Germinal center (tissue), 1 donor: ENCODE measurements at places on chromosomes 12 and 14.
A peak's percentile ranks its signal among the peaks of the same experiment; 100 is the strongest.

DNA sequence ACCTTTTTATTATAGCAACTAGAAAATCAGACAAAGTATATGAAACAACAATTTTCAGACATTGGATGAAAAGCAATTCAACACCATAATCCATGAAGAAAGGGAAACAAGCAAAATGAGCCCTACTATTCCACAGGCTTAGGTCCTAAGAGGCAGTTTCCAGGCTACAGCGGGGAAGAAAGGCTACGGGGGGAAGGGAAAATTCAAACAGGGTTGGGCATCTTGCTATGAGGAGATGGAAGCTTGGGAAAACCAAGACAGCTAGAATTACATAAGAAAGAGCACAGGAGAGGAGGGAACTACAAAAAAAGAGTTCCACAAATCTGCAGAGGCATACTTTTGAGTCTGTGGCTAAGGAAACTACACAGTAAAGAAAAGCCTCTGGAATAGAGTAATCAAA is 356.0 kb upstream of the CLEC14A start:
- DNase-seq = no peak

DNA sequence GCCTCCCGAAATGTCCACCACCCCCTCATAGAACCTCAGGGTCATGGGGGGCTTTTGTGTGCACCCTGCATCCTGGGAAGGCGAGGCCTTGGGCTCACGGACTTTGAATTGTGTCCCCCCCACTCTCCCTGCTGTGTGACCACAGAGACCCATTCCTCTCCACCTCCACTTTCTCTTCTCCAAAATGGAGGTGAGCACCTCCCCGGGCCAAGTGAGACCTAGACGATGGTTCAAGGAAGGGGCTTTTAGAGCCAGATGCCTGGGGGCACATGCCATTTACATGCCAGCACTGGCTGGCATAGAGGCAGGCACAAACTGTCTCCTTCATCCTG is 33.5 kb downstream of the CYP46A1 start:
- no peak for DNase-seq

DNA sequence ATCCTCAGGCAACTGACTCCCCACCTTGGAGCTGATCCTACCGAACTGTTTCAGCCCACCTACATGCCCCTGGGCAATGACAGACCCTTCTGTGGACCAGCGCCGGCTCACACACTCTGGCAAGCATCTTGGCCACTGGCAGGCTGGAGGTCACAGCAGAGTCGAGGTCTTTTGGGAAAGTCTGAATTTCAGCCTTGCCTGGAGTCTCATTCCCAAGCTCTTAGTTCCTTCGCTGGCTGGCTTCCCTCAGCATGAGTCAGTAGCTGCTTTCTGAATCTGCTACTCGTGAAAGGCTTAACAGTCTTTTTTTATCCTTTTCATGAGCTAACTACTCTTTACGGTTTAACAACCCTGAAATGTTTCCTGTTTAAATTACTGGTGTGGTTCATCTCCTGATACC is 44.5 kb downstream of the ASCL4 start:
- no peak for DNase-seq

- no peak for DNase-seq
Observed at GRCh38 chr12:23534196-23534595, 415.3 kb downstream of the SOX5 start.

- no peak for DNase-seq
Observed at GRCh38 chr14:63413009-63413408, 94.3 kb upstream of the GPHB5 start.

DNA sequence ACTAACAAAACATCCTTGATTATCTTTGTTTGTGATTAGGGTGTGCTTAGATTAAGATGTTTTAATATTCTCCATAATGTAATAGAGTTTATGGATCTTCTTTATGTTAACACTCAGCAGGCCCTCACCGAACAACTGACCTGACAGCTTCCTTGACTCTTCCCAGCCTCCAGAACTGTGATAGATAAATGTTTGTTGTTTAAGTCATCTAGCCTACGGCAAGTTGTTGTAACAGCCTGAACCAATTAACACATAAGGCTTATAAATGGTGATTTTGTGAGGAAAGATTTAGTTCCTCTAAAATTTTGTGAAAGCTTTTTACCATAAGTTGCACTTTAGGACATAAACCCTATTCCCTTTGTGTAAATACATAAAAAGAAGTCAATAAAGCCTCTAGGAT is 156.5 kb upstream of the DCN start:
- DNase-seq = no peak

DNA sequence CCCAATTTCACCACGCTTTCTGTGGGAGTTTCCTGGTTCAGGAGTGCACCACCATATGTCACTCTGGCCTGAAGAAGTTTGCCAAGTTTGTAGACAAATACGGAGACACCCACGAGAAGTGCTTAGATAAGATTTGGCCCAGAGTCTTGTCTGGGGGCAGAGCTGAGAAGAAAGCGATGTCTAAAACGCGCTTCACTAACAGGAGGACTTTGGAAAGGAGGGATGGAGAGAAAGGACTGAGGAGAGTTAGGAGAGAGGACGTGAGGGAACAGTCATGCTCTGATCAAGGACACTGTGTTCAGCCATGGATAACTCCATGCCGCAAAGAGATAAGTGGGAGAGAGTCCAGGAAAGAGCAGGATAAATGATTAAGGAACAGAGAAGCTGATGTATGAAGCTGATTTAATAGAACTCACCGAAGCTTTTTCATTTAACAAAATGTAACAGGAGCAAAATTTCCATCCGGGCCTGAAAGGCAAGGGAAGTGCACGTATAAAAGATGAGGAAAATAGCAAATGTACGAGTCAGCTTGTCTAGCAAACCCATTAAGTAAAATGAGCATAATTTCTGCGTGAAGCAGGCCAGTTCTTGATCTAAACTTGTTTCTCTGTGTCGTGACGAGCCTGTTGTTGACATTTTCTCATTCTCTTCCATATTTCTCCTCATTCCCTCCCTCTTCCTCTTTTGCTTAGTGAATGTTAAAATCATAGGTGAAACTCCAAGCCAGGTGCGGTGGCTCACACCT is 23.4 kb upstream of the MAP3K9 start:
- no peak for DNase-seq

- no peak for DNase-seq
Observed at GRCh38 chr14:76984787-76985375, 43.6 kb downstream of the IRF2BPL start.

DNA sequence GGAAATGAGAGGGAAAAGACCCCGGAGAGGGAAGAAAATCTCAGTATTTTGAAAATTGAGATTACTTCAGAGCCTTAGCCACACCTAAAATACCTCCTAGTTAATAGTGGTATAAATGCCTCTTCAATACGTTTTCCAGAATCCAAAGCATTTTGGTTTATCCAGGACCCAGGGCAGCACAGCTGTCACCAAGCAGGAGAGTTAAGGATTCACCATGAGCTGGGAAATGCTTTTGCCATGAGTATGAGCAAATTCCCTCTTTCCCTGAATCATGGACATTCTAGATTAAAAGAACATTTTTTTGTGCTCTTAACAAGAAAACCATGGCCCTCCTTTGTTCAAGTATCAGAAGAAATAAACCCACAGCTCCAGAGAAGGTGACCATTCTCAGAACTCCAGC is 21.8 kb upstream of the RTRAF start:
- DNase-seq = no peak

DNA sequence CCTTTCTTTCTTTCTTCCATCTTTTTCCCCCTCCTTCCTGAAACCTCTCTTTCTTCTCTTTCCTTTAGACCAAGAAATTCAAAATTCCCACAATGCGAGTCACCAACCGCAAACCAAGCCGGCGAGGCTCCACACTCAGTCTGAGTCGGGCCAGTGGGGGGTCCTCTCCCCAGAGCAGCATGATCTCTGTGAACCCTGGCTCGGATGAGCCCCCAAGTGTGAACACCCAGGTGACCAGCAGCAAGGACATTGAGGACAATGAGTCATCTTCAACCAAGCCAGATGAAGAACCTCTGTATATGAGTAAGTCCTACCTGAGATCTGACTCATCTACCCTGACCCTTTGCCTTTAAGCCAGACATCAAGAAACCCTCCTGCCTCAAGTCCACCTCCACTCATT is 88.6 kb upstream of the TMEM233 start:
- no peak for DNase-seq

- no peak for DNase-seq
Observed at GRCh38 chr14:92886337-92886736, 36.6 kb upstream of the CHGA start.

DNA sequence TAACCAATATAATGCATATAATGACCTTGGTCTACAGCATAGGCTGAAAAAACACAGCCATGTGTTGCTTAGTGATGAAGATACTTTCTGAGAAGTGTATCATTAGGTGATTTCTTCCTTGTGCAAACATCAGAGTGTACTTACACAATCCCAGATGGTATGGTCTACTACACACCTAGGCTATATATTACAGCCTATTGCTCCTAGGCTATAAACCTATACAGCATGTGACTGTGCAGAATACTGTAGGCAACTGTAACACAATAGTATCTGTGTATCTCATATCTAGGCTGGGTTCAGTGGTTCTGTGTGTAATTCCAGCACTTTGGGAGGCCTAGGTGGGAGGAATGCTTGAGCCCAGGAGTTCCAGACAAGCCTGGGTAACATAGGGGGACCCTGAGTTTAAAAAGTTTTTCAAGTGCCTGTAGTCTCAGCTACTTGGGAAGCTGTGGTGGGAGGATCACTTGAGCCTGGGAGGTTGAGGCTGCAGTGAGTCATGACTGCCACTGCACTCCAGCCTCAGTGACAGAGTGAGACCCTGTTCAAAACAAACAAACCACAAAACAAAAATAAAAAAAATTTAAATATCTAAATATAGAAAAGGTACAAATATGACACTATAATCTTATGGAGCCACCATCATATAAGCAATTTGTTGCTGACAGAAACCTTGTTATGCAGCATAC is 66.6 kb downstream of the GRIP1 start:
- DNase-seq = no peak

GRCh38 chr12:77751939-77752338 is 78.8 kb upstream of the NAV3 start:
- no peak for DNase-seq

GRCh38 chr12:49909826-49910225 is 6.1 kb upstream of the FAIM2 start:
- DNase-seq = no peak

DNA sequence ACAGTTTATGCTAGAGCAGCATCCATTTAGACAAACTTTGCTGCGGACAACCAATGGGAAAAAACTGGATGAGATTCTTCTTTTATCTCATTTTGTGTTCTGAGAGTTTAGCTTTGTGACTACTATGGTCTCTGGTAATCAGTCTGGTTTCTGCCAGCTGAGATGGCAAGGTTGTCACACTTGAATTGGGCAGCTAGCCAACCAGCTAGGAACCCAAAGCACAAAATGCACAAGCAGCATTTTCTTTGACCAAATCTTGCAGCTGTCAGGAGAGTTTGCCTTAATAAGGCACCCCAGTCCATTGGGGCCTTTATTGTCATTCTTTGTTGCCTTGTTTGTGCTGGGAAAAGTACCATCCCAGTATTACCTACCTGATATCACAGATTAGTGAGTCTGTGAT is 34.0 kb upstream of the ETV6 start:
- no peak for DNase-seq

- DNase-seq = peak; percentile 70
Observed at GRCh38 chr14:69129264-69129880, 23.5 kb downstream of the DCAF5 start.

- no peak for DNase-seq
Observed at GRCh38 chr14:93712838-93713724, 75.2 kb downstream of the PRIMA1 start.

GRCh38 chr14:105487986-105488777 is 1.5 kb downstream of the CRIP1 start:
- no peak for DNase-seq

- DNase-seq = no peak
Observed at GRCh38 chr14:99609245-99610170, 5.5 kb upstream of the CCDC85C start.

- DNase-seq = no peak
Observed at GRCh38 chr12:53399896-53400295, 19.9 kb downstream of the SP1 start.

GRCh38 chr14:100428727-100429126 is 105.6 kb downstream of the SLC25A47 start:
- DNase-seq = no peak

- no peak for DNase-seq
Observed at GRCh38 chr14:33534104-33534503, 416.8 kb downstream of the EGLN3 start.

DNA sequence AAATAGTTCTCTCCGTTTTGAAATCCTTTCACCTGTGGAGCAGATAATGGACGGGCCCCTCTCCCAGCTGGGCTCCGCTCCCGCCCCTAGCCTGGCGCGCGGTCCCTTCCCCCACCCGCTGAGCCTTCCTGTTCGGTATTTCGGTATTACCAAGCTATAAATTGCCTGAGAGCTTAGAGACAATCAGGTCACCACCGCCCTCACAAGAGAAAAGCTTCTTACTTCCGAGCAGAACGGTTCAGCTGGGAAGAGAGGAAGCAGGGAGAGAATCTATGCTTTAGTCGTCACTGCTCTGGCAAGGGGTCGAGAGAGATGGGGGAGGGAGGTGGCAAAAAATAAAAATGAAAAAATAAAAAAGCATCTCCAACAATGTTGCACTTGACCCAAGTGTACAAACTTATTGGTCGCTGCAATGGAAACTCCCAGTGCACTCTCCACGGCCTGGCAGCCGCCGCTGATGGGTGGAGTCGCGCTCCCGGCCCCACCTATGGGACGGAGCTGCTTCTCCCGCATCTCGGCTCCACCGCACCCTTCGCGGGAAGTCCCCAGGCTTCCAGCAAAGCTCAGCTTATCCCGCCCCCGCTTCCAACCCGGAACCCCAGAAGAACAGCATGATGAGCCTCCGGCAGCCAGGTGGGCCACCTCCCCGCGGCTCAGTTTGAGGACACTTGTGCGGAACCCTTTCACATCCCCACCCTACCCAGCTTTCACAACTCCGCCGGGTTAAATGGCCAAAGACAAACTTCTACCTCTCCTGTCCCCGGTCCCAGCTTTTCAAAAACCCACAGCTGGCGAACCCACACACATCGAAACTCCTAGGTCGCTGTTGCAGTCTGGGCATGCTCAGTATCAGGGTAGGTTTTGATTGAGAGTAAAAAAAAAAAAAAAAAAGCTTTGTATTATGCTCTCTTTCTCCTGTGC is 832 bp upstream of the SYT1 start:
- DNase-seq = peak; percentile 9

- no peak for DNase-seq
Observed at GRCh38 chr14:28765831-28766468, 637 bp upstream of the FOXG1 start.

DNA sequence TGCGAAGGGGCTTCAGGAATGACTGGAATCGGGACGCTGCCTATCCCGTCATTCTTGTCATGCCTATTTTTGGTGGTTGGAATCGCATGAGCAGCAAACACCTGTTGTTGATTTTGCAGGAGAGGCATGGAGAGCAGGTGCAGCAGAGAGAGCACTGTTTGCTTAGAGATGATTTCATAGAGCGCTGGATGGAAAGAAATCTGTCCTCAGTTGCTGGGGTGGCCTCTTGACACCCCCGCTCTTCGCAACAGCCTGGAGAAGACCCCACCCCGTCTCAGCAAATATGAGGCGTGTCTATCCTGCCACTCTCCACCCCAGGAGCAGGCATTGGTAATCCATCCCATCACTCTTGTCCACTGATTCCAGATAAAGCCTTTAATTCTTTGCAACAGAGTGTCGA is 19.3 kb upstream of the NCOR2 start:
- no peak for DNase-seq
